ENCODE measurements at places on chromosomes 4 and X.

DNA sequence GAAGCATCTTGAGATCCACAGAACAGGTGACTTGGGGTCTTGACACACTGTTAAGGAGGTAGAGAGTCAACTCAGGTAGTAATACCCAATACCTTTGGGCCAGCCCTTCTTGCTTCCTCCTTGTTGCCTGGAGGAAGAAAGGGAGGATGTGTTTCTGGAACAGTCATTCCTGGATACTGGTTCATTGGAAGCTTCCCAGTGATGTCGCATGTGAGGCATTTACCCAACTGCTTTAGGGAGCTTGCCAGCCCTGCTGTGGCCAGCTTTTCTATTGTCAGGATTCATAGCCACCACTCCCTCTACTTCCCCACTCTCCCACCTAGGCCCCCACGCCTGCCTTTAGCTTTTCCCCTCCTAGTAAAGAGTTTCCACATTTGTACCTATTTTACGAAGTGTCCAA, 310.3 kb upstream of the PRPS2 start:
- DNase-seq, result no peak

GRCh38 chr4:15427161-15427560, 672 bp upstream of the C1QTNF7 start:
- DNase-seq, result no peak

DNA sequence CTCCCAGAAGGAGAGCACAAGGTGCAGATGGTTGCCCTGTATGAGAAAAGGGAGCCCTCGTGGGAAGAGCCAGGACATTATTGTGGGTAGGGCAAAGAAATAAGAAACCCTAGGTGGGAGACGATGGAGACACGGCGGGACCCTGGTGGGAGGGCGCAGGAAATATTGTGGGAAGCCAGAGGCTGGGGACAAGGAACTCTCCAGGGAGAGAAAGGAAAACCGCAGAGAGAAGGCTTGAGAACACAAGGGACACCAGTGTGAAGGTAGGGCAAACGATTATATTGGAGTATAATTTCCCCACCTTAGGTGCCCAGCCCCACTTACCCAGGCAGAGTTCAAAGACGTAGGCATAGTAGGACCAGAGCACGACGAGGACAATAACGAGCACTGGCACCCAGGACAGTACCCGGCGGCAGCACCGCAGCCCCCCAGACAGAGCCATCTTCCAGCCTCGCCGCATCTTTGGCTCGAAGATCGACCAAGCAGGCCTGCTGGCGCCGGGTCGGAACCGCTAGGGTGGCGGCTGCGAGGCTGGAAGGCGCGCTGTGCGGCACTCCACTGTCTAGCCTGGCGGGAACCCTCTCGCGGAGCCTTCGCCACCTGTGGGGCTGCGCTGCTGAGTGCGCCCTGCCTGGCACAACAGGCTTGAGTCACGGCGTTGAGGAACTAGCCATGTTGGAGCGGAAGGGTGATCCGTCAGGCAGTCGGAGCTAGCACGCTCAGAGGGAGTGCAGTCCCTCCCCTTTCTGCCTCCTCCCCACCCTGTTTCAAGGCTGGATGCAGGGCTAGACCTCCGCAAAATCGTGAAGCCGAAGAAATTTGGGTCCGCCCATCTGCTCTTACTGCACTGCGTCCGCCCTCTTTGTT, at the start of gene ZDHHC15:
Gene ZDHHC15 (minus strand): TSS at position 473 of the 867 bp plus-strand sequence. CDS start 13 bp downstream, at position 460.
- no peak for DNase-seq

GRCh38 chr4:113682730-113683537, 78.6 kb downstream of the CAMK2D start:
- no peak for DNase-seq

DNA sequence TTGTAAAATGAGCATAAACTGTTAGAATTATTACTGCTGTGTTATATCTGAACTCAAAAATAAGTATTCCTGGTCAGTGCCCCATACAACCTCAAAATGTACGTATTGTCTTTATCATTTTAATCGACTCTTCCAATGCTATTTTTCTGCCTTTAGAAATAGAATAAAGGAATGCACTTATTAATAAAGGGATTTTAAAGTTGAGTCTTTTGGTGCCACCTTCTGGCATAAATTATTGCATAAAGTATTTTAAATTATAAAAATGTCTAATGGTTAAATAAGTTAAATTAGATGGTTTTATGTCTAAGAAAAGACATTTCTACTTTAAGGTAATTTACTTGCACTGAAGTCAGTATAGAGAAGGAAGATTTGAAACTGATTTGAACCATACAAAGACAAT, 424.0 kb upstream of the NDST4 start:
- DNase-seq, result no peak

GRCh38 chr4:67288964-67289363, 256.3 kb downstream of the CENPC start:
- DNase-seq, result peak; percentile 8

- no peak for DNase-seq
These were observed 25.0 kb upstream of the PASD1 start for GRCh38 chrX:151538190-151539122.

Data from LNCaP clone FGC (cell line).